WTC11 (cell line): ENCODE measurements at places on chromosomes 7 and 10. TPM values are rescaled to one million over a fixed set of nuclear protein-coding genes. Genes with fewer than 3 reads are reported as not detected.

- no peak for DNase-seq
- H3K4me3 ChIP-seq = no peak overlapping the region
- no peaks in the 10 kb centered on the region for H3K36me3 ChIP-seq
- H3K27me3 ChIP-seq = no peaks in the 10 kb centered on the region
Observed at GRCh38 chr10:20809631-20810030, 87.5 kb downstream of the NEBL start.

- DNase-seq = peak; percentile 84
- no peaks in the 10 kb centered on the region for H3K4me1 ChIP-seq
- no peaks in the 10 kb centered on the region for H3K36me3 ChIP-seq
- H3K27ac ChIP-seq = no peak overlapping the region
Observed at GRCh38 chr7:104848138-104848990, 165.6 kb upstream of the KMT2E start.

GRCh38 chr7:121515630-121516401 is 119.7 kb upstream of the FAM3C start:
- H3K36me3 ChIP-seq = peaks cover 15% of the 10 kb centered on the region
- no peak overlapping the region for H3K27ac ChIP-seq
- peaks cover 4% of the 10 kb centered on the region; the same call in 1 of the 2 replicates for H3K27me3 ChIP-seq

GRCh38 chr7:155858521-155859061 is 46.3 kb upstream of the SHH start:
- H3K36me3 ChIP-seq = no peaks in the 10 kb centered on the region
- H3K4me3 ChIP-seq = no peak overlapping the region
- no peak for DNase-seq
- H3K4me1 ChIP-seq = no peaks in the 10 kb centered on the region
- no peaks in the 10 kb centered on the region for H3K27me3 ChIP-seq

The GBX1 gene
- total RNA-seq = 0.27 to 0.55 TPM in 2 of 3 replicates, not detected in the other

The TBXAS1 gene
- 0.82 to 2.6 TPM (median 2.3 TPM) in 3 replicates for total RNA-seq

- no peak overlapping the region for H3K27ac ChIP-seq
- H3K27me3 ChIP-seq = no peaks in the 10 kb centered on the region
- no peak overlapping the region for H3K4me3 ChIP-seq
- DNase-seq = peak; percentile 50
- peaks cover 6% of the 10 kb centered on the region for H3K4me1 ChIP-seq
Observed at GRCh38 chr10:132389433-132390169, 7.4 kb upstream of the PWWP2B start.

DNA sequence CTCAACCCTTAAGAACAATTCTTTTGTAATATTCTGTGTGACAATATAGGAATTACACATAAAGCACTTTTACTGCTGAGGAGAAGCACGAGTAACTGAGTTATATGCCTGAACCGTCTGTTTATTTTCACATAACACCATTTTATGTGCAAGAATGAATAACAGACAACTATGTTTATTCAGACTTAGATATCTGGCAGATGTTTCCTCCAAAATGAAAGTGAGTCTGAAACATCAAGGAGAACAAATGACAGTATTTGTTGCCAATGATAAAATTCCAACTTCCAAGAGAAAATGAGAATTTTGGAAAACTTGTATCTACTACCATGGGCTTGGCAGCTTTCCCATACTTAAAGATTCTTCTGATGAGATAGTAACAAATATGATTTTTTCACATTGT is 51.4 kb downstream of the DNMBP start:
- H3K4me1 ChIP-seq = no peaks in the 10 kb centered on the region
- H3K27me3 ChIP-seq = no peaks in the 10 kb centered on the region
- no peak overlapping the region for H3K4me3 ChIP-seq
- H3K27ac ChIP-seq = no peak overlapping the region
- no peak for DNase-seq

DNA sequence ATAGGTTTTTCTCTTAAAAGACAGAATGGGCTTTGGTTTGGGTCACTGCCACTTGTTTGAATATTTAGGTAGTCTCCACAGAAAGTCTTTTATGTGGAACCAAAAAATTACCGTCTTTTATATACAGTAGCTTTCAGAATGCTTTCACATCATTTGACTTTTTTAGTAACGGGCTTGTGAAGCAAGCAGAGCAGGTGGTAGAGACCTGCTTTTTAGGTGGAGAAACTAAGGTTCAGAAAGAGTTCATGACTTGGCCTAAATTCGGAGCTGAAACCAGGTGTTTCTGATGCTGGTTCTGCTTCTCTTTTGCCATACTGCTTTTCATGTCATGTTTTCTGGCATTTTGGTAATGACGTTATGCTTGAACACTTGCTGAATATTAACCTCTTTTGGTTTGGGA is 36.3 kb downstream of the GARS1 start:
- no peak overlapping the region for H3K4me3 ChIP-seq
- no peak for DNase-seq
- peaks cover 80% of the 10 kb centered on the region for H3K36me3 ChIP-seq
- no peak overlapping the region for H3K27ac ChIP-seq
- H3K4me1 ChIP-seq = no peaks in the 10 kb centered on the region
- H3K27me3 ChIP-seq = no peaks in the 10 kb centered on the region

DNA sequence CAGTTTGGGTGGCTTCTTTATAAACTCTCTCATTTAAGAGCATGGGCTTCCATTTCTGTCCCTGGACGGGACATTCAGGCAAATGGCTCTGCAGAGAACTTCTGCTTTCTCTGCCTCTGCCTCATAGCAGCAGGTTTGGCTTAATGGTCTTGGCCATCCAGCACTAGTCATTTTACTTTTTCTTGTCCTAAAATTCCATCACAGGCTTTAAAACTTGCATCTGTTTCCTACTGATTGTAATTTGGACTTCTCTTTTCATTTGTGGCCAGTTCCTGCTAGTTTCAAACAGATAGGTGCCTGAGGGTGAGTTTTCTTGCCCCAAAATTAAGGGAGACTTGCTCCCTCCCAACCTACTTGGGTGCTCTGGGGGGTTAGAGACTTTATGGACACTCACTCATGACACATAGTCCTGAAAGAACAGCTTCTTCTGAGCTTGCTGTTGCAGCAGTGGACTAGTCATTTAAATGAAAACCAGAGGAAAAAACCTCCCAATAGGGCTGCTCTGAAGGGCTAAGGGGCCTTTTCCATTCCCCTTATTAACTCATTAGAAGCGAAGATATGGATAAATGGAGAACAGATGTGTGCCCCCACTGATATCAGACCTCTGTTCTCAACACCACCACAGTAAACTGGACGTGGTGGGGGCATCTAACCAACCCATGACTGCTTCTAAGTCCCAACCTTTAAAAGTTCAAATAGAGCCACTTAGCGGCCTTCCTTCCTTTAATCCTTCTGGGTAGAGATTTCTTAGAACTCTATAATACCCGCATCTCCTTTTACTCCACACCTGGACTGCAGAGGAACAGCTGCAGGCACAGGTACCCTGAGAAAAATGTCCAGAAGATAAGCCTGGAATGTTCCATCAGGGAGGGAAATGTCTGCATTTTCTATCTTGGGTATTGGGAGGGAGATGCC is 38.8 kb downstream of the SVOPL start:
- H3K27ac ChIP-seq = peak overlapping the region; percentile 17
- H3K27me3 ChIP-seq = no peaks in the 10 kb centered on the region; the same call in 1 of the 2 replicates
- DNase-seq = no peak
- H3K36me3 ChIP-seq = peaks cover 3% of the 10 kb centered on the region; the same call in 1 of the 2 replicates
- H3K4me1 ChIP-seq = peaks cover 73% of the 10 kb centered on the region
- no peak overlapping the region for H3K4me3 ChIP-seq

The ALOX5 gene
- total RNA-seq = 3.4 to 4.9 TPM (median 4.4 TPM) in 3 replicates

The SLC26A5 gene
- total RNA-seq = 0.15 to 0.46 TPM (median 0.41 TPM) in 3 replicates

DNA sequence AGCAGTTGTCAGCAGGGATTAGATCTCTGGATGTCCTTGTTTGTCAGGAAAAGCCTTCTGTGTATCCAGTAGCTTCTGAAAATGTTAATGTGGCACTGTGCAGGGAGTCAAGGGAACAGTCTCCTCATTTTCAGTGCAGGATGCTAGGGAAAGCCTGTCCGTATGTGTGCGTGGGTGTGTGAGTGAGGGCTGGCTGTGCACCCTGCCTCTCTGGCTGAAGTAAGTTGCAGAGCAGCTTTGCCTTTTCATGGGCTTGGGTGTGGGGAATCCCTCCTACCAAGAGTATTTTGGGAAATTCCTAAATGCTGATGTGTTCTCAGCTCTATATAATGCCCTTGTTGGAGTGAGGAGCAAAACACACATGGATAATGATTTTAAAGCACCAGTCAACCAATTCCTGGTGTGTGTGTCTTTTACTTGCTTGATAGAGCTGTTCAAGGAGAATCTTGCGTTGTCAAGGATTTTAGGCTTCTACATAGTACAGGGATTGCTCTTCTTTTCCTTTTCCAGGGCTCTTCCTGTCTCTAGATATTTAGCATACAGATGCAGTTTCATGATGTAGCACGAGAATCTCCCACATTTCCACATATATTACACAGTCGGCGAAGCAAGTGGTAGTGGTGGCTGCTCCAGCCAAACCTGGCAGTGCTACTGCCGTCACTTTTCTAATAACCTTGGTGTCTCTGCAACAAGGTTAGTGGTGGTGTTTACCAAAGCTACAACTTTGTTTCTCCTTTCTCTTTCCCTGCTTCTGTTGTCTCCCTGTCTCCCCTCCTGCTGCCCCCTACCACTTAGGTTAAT is 92.8 kb downstream of the MCU start:
- DNase-seq = peak; percentile 28
- no peaks in the 10 kb centered on the region for H3K36me3 ChIP-seq
- peaks cover 50% of the 10 kb centered on the region for H3K4me1 ChIP-seq
- peak overlapping the region; percentile 24; the same call in 1 of the 2 replicates for H3K4me3 ChIP-seq

GRCh38 chr10:29033311-29033940 is 255.4 kb upstream of the LYZL1 start:
- H3K27me3 ChIP-seq = no peaks in the 10 kb centered on the region
- no peaks in the 10 kb centered on the region for H3K4me1 ChIP-seq
- H3K36me3 ChIP-seq = no peaks in the 10 kb centered on the region
- no peak for DNase-seq

- H3K4me3 ChIP-seq = no peak overlapping the region
- peaks cover 18% of the 10 kb centered on the region for H3K4me1 ChIP-seq
- H3K27me3 ChIP-seq = peaks cover 37% of the 10 kb centered on the region
- no peak overlapping the region for H3K27ac ChIP-seq
Observed at GRCh38 chr7:25850735-25851134, 301.3 kb upstream of the NFE2L3 start.

The NPC1L1 gene
- total RNA-seq = 0.15 to 0.18 TPM (median 0.16 TPM) in 3 replicates

GRCh38 chr10:63670291-63670898 is 149.2 kb downstream of the REEP3 start:
- H3K36me3 ChIP-seq = no peaks in the 10 kb centered on the region
- H3K4me1 ChIP-seq = peaks cover 60% of the 10 kb centered on the region
- H3K4me3 ChIP-seq = peak overlapping the region; percentile 50
- H3K27me3 ChIP-seq = no peaks in the 10 kb centered on the region
- H3K27ac ChIP-seq = peak overlapping the region; percentile 96
- DNase-seq = no peak

The ACBD7 gene
- 10.0 to 13.9 TPM (median 12.5 TPM) in 3 replicates for total RNA-seq

DNA sequence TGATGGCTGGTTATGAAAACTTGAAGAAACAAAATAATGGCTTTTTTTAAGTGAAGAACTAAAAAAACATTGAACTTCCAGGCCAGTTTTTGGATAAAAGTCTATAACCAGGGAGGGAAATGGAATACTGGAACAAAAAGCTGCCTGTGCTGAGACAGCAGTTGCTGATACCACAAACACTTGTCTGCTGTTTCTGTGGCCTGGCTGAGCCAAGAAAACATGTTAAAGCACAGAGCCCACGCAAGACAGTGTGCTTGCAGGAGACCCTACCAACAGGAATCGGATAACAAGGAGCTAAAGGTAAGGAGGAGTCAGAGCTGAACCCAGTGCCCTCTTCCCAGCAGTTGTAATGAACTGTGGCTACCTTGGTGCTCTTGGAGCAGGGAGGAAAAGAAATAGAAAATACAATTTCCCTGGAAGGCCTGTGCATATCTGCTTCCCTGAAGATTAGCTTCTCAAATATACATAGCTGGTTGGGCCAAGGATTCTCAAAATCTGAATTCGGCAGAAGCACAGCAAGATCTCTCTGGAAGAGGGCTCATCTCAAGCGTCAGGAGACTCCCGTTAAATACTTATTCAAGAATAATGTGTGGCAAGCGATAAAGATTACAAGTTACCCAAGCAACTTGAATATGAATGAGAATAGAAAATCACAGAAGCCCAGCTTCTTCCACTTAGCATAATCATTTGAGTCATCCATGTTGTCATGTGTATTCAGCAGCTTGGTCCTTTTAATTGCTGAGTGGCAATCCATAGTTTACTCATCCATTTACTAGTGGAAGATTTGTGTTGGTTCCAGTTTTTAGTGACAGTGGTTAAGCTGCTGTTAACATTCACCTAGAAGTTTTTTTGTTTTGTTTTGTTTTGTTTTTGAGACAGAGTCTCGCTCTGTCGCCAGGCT is 87.6 kb downstream of the NOD1 start:
- H3K27me3 ChIP-seq = no peaks in the 10 kb centered on the region
- no peak for DNase-seq
- H3K36me3 ChIP-seq = no peaks in the 10 kb centered on the region
- no peak overlapping the region for H3K4me3 ChIP-seq

- H3K36me3 ChIP-seq = no peaks in the 10 kb centered on the region; the same call in 1 of the 2 replicates
- no peaks in the 10 kb centered on the region for H3K27me3 ChIP-seq
- no peak overlapping the region for H3K4me3 ChIP-seq
- no peak overlapping the region for H3K27ac ChIP-seq
- peaks cover 9% of the 10 kb centered on the region for H3K4me1 ChIP-seq
Observed at GRCh38 chr7:101021703-101022102, 1.8 kb downstream of the MUC17 start.

- H3K4me1 ChIP-seq = no peaks in the 10 kb centered on the region
- no peak for DNase-seq
- no peaks in the 10 kb centered on the region for H3K27me3 ChIP-seq
- H3K36me3 ChIP-seq = no peaks in the 10 kb centered on the region
- no peak overlapping the region for H3K27ac ChIP-seq
Observed at GRCh38 chr7:108360058-108360800, 96.0 kb downstream of the NRCAM start.

The SLC18A3 gene
- 0.07 to 0.13 TPM (median 0.09 TPM) in 3 replicates for total RNA-seq

DNA sequence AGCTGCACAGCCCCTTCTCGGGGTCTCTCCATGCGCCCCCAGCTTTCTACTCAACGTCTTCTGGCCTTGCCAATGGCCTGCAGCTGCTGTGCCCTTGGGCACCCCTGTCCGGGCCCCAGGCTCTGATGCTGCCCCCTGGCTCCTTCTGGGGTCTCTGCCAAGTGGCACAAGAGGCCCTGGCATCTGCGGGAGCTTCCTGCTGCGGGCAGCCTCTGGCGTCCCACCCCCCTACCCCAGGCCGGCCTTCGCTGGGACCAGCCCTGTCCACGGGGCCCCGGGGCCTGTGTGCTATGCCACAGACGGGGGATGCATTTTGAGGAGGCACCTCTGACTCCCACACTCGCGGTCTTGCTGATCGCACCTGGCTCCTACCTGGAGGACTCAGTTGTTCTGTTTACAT is 2.3 kb downstream of the VENTX start:
- DNase-seq = no peak
- peaks cover 11% of the 10 kb centered on the region for H3K36me3 ChIP-seq
- H3K27ac ChIP-seq = no peak overlapping the region
- H3K4me1 ChIP-seq = peaks cover 34% of the 10 kb centered on the region
- H3K4me3 ChIP-seq = no peak overlapping the region

DNA sequence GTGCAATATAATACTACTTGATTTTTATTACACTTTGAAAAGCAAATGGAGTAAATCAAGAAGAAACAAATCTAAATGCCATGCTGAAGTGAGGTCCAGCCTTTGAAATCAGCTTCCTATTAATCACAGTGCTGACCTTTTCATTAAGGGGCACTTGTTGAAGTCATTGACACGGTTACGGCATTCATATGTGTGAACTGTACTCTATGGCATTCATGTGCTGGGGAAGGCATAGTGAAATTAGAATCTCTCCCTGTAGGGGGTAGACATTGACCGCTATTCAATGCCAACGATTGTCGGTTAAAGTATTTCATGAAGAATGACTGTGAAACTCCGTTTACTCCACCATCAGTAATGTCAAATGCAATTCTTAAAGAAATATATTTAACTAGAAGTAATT is 296.1 kb upstream of the SEMA3A start:
- no peak overlapping the region for H3K27ac ChIP-seq
- no peak overlapping the region for H3K4me3 ChIP-seq
- peaks cover 6% of the 10 kb centered on the region for H3K4me1 ChIP-seq
- no peaks in the 10 kb centered on the region for H3K27me3 ChIP-seq
- no peak for DNase-seq
